HS-5 (cell line): ENCODE measurements at places on chromosomes 1 and 21.

GRCh38 chr21:33212159-33212851 is 17.4 kb upstream of the IFNAR2 start:
- DNase-seq, result no peak

DNA sequence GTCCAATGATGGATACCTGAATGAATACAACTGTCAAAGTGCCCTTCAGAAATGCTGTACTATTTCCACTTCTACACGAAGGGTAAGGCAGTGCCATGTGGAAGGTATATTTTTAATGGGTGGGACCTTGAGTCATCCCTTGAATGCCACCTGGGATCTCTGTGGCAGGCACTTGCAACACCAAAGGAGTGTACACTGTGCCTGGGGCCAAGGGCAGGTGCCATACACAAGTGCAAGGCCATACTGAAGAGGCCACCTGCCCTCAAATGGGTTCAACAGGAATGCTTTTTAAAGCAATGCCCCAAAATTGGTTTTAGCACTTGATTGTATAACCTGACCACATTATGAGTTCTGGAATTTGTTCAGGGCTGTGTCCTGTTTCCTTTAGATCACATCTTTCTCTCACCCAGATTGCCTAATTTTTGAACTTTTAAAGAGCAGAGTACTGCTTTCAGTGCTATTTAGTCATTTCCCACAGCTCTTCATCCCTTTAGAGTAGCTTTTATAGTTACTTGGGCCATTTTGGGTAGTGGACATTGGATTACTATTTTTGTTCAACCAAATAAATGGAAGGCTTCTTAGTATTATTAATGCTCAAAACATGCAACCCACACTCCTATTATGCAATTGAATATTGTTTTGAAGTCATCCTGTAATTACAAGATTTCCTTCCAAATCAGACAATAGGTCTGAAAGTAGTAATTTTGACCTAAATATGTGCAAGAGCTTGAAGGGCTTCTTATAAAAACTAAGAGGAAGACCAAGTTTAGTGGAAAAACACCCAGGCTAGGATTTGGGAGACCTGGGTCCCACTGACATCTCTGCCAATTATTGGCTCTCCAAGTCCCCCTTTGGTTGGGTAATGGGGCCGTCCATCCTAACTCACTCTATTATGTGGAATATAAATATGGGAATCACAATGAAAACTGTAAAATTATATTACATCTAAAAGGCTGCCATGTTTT is 57.2 kb downstream of the LEPR start:
- DNase-seq, result no peak

GRCh38 chr1:89037186-89037585 is 14.5 kb upstream of the GBP3 start:
- DNase-seq, result no peak

- DNase-seq, result no peak
These were observed 1.8 kb upstream of the CSMD2 start for GRCh38 chr1:34166625-34167361.

DNA sequence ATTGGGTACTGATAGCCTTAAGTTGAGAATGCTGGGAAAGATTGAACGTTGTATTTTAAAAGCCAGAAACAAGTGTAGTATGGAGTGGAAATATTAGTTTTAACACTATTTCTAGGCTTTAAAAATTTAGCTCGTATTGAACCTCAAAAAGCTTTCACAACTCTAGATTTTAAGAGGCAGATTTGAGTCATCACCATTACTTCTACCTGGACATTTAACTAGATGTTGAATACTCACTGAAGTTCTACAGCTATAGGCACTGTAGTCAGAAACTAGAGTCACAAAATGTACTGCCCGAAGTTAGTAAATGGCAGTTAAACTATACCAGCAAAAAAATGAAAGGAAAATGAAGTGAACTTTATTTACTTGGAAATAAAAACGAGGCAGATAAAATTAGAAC is 96.5 kb downstream of the NEK7 start:
- no peak for DNase-seq

DNA sequence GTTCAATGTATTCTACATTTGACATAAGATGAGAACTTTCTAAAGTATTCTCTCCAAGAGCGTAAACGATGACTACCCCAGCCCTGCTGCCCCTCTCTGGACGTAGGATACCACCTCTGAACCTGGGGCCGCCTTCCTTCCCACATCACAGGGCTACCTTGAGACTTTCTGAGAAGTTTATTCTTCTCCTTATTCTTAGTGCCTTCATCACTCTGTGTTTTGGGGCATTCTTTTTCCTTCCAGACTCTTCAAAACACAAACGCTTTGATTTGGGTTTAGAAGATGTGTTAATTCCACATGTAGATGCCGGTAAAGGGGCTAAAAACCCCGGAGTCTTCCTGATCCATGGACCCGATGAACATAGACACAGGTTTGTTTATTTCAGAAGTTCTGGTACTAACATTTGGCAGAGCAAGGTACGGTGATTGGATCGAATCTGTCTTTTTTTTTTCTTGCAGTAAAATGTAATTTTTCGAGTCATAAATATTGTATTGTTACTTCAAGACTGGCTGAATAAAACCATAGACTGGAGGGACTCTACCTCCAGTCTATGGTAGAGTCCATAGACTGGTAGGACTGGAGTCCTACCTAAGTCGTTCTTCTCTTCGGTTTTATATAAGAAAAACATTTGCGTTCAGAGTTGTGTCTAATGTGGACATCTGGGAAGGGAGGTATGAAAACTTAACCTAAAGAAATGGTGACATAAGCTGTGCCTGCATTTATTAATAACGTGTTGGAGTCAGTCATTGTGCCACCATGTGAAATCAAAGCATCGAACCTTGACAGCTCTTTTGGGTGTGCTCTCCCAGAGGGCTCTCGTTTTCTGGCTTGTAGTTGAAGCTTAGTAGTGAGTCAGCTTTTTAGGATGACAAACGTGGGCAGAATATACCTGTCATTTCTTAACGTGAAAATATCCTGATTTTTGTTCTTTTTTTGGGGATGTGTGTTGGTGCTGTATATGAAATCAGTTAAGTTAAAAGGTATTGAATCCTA is 1.2 kb downstream of the MAN1A2 start:
- DNase-seq, result no peak

- DNase-seq, result no peak
These were observed 11.7 kb upstream of the TRAPPC10 start for GRCh38 chr21:44000360-44000759.

- DNase-seq, result no peak
These were observed 61.2 kb downstream of the DNM3 start for GRCh38 chr1:171902527-171902926.

DNA sequence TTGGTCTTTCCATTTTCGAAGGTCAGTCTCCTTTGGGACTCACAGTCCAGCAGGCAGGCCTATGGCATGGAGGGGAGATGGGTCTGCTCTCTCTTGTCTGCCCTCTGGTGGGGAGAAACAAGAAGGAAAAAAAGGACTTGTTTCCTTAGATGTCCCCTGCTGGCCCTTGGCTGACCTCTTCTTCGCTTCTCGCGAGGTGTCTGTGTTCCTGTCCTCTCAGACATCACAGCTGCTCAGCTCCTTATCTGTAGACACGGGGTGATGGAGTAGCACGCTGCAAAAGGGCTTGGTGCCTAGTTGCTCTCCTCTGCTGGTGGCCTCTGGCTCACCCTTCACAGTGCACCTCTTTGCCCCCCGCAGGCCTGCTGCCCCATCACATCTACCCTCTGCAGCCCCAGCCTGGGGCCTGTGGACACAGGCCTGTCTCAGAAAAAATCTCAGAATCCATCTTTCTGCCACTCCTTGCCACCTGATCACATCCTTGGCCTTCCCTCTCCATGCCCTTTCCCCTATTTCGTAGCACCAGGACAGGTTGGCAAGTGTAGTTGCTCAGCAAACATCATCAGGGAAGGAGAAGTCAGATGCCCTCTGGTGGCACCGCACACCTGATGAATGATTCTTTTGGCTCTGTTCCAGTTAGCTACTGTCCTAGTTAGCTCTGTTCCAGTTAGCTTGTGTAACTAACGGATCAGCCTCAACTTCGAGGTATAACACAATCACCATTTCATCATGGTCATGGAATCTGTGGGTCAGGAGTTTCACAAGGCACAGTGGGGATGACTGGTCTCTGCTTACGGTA is 18.7 kb upstream of the AK2 start:
- DNase-seq, result no peak

DNA sequence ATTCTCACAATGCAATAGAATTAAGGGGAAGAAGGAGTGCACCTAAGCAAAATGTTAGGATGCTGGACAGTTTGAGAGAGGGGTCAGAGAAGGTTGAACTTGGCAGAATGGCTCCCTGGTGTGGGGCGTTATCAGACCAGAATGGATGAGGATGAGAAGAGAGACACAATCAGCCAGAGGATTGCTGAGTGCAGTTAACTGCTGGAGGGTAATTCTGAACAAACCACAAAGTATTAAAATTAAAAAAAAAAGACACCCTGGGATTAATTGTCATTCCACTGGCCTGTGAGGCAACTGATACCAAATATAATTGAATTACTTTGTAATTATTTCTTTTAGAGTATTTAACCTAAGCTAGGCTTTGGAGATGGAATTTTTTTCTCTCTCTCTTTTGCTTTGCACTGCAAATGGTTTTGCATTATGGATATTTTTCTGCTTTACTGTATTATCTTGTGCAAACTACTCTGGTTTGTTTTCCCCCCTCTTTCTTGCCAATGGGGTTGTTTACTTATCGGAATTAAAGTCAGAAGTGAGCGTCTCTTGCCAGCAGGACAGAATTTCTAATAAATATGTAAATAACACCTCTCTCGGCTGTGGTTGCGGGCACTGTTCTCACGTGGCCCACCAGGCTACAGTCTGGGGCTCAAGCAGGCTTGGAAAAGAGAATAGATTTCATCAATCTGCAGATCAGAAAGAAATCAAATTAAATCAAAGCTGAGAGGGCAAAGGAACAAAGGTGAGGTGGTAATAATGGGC is 572.9 kb upstream of the CAMK1G start:
- DNase-seq, result no peak

DNA sequence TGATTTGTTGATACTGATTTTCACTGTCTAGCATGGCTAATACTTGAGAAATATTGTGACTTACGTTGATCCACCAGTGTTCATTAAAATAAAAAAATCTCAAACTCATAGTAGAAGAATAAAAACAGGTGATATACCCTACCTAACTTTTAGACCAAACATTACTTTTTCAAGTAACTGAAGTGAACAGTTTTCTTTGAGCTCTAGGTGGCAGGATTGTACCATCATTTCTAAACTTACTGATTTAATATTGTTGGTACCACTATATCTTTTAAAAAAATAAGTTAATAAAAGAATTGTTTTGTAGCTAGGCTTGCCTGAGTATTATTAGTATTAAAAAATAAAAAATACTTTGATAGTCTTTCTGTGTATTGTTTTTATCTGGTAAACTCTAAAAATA is 21.5 kb downstream of the CDC73 start:
- DNase-seq, result no peak

- no peak for DNase-seq
These were observed 13.6 kb downstream of the SRSF11 start for GRCh38 chr1:70234733-70235132.

DNA sequence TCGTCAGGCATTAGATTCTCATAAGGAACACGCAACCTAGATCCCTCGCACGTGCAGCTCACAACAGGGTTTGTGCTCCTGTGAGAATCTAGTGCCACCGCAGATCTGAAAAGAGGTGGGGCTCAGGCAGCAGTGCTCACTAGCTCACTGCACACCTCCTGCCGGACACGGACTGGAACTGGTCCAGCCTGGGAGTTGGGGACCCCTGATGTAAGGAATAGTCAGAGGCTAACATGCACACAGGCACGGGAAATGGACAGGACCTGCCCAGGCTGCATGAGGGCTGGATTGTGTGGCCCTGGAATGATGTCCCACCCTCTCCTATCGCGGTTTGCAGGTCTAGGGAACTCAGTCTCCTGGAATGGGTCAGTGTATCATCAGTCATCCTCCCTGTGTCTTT is 23.2 kb upstream of the MX1 start:
- no peak for DNase-seq
